ENCODE measurements at places on chromosomes 7 and 10. TPM values are rescaled to one million over a fixed set of nuclear protein-coding genes. Genes with fewer than 3 reads are reported as not detected.

DNA sequence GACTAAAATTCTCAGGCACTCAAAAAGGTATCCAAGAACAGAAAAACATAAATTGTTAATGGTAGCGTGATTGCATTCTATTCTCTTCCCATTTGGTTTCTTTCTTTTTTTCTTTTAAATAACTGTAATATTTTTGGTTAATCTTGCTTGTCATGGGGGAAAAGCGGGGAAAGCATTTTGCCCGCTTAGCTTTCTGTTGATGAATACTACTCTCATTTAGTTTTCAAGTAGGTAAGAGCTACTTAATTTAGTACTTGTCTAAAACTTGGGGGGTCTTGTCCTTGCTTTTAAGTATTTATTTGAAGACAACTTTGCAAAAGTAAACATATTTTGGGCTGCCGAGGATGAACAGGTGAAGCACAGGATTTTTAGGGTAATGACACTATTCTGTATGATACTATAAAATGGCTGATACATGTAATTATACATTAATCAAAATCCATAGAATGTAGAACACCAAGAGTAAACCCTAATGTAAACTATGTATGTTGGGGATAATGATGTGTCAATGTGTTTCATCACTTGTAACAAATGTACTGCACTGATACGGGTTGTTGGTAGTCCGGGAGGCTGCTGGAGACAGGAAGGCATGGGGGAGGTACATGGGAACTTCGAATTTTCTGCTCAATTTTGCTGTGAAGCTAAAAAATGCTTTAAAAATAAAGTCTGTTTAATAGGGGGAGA, 1.7 kb downstream of the TES start:
- no peak for DNase-seq

DNA sequence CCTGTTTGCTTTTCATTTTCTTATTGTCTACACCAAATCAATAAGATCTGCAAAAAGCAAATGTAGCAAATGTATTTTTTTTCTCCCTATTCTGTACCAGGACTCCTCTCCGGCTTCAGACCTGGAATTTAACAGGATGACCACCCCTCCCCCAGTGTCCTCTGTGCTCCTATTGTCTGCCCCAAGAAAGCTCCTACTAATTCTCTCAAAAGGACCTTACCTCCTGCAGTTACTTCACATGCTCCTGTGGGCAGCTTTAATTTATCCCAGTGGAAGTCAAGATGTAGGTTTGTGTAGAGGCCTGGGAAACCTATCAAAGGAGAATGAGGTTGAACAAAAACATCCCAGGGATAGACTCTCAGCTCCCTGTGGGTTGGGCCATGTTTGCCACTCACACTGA, 31.3 kb downstream of the PLXNA4 start:
- DNase-seq: no peak

DNA sequence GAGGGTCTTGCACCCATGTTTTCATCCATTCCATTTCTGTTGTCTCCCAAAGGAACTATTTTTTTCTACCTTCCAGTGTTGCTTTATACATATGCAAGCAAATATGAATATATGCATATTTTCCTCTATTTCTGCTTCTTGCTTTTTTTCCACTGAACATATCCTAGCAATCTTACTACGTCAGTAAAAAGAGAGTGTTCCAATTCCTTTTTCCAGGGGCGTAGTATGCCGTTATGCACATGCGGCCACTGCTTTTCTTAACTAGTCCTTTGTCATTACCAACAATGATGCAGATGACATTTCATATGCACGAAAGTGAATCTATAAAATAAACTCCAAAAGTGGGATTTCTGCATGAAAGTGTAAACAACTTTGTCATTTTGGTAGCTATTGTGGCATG, 40.2 kb upstream of the FRMD4A start:
- DNase-seq: no peak

- no peak for DNase-seq
Observed at GRCh38 chr7:112204499-112205342, 1.5 kb downstream of the DOCK4 start.

GRCh38 chr7:75635036-75635435, 103.7 kb downstream of the HIP1 start:
- DNase-seq: no peak

DNA sequence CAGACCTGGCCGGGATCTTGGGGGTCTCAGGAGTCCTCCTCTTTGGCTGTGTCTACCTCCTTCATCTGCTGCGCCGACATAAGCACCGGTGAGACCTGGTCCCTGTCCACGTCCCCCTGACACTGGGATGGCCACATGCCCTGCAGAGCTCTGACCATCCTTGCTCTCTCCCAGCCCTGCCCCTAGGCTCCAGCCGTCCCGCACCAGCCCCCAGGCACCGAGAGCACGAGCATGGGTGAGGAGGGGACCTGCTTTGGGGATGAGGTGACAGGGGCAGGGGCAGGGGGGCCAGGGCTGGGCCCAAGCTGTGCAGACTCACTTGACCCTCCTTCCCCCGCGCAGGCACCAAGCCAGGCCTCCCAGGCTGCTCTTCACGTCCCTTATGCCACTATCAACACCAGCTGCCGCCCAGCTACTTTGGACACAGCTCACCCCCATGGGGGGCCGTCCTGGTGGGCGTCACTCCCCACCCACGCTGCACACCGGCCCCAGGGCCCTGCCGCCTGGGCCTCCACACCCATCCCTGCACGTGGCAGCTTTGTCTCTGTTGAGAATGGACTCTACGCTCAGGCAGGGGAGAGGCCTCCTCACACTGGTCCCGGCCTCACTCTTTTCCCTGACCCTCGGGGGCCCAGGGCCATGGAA, 959 bp downstream of the PVRIG start:
- no peak for DNase-seq

DNA sequence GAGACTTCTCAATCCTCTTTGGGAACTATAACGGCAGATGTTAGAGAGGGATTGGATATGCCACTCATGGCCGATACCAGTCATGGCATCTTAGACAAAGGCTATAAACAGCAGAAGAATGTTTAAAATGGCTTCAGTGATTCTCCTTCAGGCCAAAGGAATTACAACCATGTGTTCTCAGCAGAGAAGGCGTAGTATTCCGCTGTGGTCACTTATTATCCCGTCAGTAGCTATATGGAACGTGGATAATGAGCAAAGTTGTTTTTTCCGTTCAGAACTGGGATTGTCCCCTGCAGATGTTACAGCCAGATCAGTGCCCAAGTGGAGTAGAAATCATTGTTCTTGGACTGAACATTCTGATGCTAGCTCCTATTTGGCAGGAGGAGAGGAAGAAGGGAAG, 43.1 kb downstream of the TEX36 start:
- DNase-seq: no peak

DNA sequence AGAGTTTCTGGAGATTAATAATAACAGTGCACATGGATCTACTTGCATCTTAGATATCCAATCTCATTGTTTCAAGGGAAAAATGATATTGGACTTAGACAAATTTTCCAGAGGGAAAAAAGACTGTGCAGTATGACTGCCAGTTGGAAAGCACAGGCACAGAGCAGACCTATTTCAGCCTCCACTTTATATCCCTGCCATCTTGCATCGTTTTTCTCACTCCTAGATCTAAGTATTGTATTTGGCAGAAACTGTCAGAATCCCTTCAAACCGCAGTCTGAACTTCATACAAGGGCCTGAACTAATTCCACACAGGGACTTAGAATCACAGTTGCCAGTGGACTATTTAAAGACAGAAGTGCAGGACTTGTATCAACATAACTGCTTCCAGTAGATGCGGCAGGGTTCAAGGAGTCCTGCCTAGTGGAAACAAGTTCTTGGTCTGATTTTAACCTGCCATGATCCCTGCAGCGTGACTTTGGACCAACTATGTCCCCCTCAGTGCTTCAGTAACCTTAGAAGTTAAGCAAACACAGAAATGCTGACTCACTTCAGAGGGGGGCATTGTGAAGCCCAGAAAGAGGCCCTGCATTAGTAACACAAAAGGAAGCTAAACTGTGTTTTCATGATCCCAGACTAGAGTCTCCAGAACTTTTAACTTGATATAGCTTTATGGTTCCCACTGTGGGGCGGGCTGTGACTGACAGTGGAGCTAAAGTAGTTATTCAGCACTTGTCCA, 95.7 kb upstream of the PALS2 start:
- DNase-seq: peak; percentile 88

The CYP2E1 gene
- 0.17 TPM for total RNA-seq

The FOXP2 gene
- total RNA-seq: 0.06 TPM

The OR2A42 gene
- not detected for total RNA-seq
